Activated CD8-positive, alpha-beta memory T cell treated with anti-CD3 and anti-CD28 coated beads for 4 hours (primary cell): ENCODE measurements at places on chromosomes 7 and 10.

- no peak for DNase-seq
Measured at GRCh38 chr10:27457261-27457945, 46.7 kb upstream of the RAB18 start.

DNA sequence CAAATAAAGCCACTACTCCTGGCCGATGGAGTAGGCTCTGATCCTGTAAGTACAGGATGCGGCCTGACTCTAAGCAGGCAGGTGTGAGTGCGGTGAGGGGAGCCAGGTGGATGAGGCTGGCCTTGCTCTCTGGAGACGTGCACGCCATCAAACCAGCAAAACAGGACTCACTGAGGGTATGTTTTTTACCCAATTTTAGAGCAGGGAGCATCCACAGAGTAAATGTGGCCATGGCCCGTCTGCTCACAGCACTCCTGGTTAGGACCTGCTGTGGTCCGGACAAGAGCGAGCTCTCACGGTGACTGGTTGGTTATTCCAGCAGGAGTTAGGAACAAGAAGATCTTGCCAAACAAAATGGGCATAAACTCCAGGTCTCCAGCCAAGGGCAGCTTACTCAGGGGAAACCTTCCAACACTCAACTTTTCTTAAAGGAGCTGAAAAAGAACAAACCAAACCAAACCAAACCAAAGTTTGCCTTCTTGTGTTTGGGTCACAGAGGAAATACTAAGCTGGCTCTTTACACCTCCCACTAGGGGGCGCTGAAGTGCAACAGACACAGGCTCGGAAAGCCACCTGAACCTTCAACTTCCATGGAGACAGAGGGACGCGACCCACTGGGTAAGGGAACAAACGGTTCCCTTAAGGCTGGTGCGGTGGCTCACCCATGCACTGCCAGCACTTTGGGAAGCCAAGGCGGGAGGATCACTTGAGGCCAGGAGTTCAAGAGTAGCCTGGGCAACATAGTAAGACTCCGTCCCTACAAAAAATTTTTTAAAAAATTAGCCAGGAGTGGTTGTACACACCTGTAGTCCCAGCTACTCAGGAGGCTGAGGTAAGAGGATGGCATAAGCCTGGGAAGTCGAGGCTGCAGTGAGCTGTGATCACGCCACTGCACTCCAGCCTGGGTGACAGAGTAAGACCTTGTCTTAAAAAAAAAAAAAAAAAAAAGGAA is 122.4 kb downstream of the CLEC2L start:
- DNase-seq = peak; percentile 61

DNA sequence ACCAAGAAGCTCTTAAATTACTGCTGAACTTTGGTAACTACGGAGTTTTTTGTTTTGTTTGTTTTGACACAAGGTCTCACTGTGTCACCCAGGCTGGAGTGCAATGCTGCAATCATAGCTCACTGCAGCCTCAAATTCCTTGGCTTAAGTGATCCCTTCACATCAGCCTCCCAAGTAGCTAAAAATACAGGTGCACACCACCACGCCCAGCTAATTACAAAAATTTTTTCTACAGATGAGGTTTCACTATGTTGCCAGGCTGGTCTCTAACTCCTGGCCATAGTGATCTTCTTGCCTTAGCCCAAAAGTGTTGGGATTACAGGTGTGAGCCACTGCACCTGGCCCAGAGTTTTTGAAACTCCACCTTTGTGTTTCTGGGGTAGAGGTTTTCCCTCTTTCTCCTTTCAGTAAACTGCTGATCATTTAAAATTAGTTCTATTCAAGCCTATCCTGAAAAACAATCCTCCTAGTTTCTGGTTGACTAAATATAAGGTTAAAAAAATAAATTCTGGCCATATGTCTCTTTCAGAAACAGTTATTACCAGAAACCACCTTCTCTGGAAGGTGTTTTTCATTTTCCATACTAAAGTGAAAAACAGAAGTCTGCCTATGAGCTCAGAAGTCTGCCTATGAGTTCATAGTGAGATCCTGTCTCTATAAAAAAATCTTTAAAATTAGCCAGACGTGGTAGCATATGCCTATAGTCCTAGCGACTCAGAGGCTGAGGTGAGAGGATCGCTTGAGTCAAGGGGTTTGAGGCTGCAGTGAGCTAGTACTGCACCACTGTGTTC is 63.9 kb downstream of the VOPP1 start:
- no peak for DNase-seq

DNA sequence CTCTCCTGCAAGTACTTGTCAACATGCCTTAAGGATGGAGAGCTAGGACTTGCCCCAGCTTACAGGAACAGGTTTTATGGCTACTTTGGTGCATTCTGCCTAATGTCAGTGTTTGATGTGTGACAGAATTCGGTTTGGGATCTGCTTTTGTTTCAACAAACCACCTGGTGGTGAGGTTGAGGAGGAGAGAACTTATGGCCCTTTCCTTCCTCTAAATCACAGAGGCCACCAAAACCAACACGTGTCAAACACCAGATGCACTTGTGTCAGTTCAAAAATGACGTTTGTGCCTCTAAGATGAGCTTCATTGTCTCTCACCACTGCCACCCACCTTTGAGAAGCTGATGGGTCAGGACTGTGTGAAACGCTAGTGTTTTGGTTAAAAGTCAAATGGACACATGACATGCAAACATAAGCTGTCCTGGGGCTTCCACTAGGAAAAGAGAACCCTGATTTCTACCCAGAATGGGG is 83.9 kb downstream of the OSBPL3 start:
- no peak for DNase-seq

DNA sequence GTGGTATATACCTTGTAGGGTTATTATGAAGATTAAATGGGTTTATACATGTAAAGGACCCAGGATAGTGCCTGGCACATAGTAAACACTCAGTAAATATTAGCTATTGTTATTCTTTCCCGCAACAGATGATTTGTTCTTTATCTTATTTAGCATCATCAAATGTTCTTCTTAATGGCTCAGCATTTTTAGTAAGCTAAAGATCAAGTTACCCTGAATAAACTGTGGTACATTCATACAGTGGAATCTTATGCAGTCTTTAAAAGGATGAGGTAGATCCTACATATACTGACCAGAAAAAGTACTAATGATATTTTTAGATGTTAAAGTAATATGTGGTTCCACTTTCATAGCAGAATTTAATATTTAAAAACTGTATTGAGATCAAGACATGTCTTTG is 65.4 kb downstream of the ST7 start:
- no peak for DNase-seq

DNA sequence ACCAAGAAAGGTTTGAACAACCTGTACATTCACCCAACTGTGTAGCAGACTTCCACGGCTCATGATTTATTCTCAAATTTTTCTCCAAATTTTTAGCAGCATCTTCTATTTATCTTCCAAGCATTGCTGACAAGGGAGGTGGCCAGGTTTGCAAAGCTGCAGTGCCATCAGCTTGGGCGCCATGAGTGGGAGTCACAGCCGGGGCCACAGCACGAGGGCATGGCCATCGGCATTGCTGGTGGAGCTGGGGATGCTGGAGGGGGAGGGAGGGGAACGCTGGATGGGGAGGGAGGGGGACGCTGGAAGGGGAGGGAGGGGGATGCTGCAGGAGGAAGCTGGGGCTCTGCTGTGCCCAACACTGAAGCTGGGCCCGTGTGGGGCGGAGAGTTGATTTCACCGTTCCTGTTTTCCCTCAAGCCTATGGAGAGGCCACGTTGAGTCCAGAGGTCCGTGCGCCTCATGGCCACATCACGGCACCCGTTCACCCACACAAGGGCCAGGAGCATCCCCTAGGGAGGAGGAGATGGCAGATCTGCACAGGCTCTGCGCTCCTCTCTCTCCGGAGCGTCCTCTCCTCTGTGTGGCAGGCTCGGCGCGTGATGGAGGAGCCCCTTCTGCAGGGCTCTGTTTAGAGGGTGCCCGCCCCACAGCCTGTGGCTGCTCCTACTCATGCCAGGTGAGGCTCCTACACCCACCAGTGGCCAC is 520.2 kb downstream of the DNAJB6 start:
- DNase-seq = no peak
